ENCODE measurements at places on chromosomes 1 and 21.

- DNase-seq: no peak
Measured at GRCh38 chr1:227912866-227913265, 34.9 kb downstream of the WNT9A start.

- no peak for DNase-seq
Measured at GRCh38 chr1:201882665-201883132, 6.0 kb upstream of the SHISA4 start.

DNA sequence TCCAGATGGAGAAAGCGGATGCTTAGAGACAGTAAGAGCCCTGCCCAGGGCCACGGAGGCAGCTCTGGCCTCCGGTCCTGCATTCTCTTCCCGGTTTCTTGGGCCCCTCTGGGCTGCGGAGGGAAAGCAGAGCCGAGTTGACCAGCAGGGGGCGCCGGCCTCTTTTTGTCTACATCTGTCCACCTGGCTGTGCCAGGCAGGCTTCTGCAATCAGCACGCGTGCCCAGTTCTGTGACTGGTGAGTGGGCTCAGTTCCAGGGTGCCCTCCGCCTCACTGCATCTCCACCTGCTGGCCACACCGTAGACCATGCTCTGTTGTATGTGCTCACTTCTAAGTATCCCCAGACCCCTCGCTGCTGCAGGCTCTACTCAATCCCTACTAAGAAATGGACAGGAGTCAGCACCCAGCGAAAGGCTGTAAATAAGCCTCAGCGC lies 6.7 kb upstream of the HUNK start:
- peak; percentile 46 for DNase-seq

- DNase-seq: no peak
Measured at GRCh38 chr1:48080331-48081255, 83.4 kb upstream of the TRABD2B start.

DNA sequence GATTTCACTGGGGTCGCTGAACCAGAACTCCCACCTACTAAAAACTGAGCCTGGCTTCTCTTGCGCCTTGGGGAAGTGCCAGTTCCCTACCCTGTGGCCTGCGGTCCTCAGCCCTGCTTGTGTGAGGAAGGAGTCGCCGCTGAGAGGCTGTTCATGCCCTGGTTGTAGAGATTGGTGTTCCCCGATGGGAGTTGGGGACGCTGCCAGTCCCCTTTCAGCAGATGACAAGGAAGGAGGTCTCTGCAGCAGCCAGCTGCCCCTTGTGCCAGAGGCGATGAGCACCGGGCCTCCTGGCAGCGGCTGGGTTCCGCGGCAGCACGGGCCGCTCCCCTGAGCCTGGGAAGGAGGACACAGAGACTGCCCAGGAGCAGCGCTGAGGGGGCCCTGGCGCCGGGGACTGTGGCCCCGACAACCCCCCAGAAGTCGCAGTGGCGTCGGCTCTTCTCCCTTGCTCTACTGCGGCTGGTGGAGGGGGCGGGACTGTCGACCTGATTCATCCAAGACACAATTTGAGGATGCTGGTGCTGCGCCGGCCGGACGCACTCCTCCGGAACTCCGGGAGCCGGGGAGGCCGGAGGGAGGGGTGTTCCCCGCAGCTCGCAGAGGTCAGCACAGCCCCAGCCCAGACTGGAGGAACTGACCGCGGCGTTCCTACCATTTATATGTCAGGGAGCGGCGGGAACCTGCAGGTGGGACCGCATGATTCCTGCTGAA lies 12.0 kb upstream of the ADORA3 start:
- DNase-seq: no peak

- DNase-seq: no peak
Measured at GRCh38 chr1:22914633-22915217, 57.9 kb downstream of the LACTBL1 start.

GRCh38 chr1:30416221-30416820 lies 307.1 kb downstream of the MATN1 start:
- DNase-seq: no peak

Data from NK-92 treated with Interleukin-12 subunit alpha and Interleukin-12 subunit beta, amount 100 ng/mL, for 24 hours (cell line).